ENCODE measurements at places on chromosomes 7 and 10.

DNA sequence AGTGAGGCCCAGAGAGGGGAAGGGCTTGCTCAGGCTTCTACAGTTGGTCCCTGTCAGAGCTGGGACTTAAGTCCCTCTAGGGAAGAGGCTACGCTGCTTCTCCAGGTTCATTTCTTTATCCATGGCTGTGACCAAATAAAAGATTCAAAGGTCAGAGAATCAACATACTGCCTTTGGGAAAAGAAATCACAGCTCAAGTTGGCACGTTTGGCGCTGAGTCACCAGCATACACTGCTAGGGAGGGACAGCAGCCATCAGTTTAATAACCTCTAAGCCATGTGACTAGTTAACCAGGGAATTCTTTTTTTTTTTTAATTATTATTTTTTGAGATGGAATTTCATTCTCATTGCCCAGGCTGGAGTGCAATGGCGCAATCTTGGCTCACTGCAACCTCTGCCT is 28.4 kb upstream of the CRHR2 start:
- no peak for DNase-seq

GRCh38 chr7:90681336-90682022 is 85.4 kb downstream of the CDK14 start:
- no peak for DNase-seq

DNA sequence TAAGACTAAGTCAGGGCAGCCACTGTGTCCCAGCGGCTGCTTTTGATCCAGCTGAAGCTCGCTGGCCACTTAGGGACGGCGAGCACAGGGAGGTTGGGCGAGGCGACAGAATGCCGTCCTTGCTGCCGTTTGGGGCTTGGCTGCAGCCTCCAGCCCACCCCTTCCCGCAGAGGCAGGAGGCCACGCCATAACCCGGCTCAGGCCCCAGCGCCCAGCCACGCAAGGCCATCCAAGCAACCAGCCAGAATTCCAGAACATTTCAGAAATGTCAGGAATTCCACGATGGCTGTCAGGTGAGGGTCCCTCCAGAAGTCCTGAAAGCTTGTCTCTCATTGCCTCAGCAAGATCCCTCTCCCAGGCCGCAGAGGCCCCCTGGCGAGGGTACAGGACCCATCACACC is 479.1 kb upstream of the FOXK1 start:
- no peak for DNase-seq

GRCh38 chr7:32893207-32893524 is 1.6 kb upstream of the KBTBD2 start:
- no peak for DNase-seq

- DNase-seq: no peak
Measured at GRCh38 chr7:115632636-115633035, 397.9 kb downstream of the TFEC start.

- no peak for DNase-seq
Measured at GRCh38 chr10:109906316-109906715, 17.0 kb downstream of the XPNPEP1 start.

- DNase-seq: peak; percentile 40
Measured at GRCh38 chr7:24573554-24574338, 494 bp downstream of the PALS2 start.

GRCh38 chr7:149722356-149722957 is 50.9 kb downstream of the ZNF467 start:
- no peak for DNase-seq

- DNase-seq: no peak
Measured at GRCh38 chr7:75991531-75992082, 2.8 kb downstream of the TMEM120A start.

- DNase-seq: no peak
Measured at GRCh38 chr7:24617957-24618616, 44.8 kb downstream of the PALS2 start.

- DNase-seq: no peak
Measured at GRCh38 chr7:77453531-77453930, 37.4 kb upstream of the GSAP start.

DNA sequence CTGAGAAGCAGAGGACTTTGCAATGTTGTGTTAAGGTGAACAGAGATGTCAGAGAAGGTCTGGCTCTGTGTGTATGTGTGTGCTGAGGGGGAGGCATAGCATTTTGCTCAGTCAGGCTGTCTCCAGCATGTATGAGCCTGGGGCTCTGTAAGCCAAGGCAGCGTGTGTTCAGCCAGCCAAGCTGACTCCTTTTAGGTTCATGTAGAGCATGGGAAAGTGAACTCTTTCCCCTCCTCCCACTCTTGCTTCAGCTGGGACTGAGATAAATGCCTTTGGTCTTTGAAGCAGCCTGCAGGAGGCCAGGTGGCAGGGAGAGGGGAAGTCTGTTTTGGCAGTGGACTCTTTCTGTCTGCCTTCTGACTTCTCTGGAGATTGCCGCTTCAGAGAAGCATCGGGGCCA is 3.8 kb downstream of the SFXN2 start:
- DNase-seq: no peak

DNA sequence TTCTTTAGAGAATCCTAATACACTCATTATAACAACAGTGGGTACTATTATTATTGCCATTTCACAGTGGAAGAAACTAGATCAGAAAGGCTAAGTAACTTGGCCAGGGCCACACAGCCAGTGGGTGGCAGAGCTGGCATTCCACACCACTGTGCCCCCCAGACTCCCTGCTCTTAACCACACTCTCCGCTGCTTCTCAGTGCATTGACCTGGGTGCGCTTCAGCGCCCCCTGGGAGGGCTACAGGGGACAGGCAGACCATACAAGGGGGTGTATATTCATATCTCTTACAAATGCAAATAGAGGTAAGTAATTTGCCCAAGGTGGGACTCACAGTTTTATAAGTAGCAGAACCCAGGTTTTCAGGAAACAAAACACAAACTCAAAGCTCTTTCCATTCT is 77.0 kb upstream of the NMT2 start:
- no peak for DNase-seq

GRCh38 chr7:139453673-139454321 is 29.7 kb downstream of the KLRG2 start:
- no peak for DNase-seq

DNA sequence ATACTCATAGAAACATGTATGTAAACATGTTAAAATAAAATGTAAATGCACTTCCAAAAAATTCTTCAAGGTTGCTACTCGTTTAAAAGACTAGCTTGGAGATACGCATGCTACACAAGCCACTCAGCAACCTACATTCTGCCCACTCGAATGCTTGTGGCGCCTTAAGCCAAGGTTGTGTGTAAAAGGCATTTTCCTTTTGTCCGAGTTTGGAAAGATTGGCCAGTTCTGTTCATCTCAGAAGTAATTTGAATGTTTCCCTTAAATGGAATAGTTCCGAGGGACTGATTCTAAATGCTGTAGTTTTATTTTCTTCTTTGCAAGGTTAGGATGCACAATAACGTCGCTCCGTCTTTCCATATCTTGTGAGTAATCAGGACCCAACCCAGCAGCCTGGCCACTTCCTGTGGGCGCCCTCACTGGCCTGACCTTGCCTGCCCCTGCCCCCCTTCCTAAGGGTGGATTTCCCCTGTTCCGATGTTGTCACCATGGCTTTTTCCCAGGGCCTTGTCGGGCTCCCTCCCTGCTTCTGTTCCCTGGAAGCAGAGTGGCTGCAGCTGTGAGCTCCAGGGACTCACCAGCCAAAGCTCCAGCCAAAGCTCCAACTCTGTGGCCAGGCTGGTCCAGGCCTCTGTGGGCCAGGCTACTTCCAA is 70.6 kb downstream of the PTPRE start:
- DNase-seq: no peak

DNA sequence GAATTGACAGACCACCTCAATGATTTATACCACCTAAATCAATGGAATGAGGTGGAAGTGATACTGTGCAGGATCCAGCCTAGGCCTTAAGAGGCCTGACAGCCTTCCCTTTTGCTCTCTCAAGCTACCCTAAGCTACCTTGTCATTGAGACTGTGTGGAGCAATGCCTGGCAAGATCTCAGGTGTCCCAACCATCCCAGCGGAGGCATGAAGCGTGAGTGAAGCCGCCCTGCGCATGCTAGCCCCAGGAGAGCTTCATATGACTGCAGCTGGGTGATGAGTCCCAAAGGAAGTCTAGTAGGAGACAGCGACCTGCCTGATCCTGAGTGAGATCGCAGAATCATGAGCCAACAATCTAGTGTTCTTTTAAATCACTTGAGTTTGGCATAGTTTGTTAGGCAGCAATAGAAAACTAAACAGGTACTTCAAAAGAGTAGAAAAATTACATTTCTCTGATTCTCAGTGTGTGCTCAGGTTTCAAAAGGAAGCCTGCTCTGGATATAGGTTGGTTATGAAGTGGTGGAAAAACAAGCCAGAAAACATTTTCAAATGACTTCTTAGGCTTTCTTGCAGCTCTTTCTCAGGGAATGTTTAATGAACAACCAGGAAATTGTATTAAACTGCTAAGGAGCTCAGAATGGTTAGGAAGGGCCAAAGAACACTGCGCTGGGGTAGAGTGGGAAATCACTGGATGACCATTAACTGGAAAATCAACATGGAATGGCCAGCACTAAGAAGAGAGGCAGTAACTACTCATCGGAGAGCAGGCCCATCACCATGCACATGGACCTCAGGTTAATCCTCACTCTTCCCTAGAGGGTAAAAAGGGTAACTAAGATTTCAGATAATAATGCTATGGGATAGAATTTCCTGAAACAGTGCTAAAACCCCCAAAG is 535.2 kb downstream of the PHTF2 start:
- DNase-seq: no peak

- no peak for DNase-seq
Measured at GRCh38 chr10:80530251-80530650, 7.5 kb upstream of the SH2D4B start.

- DNase-seq: no peak
Measured at GRCh38 chr10:96651998-96652431, 65.2 kb upstream of the TM9SF3 start.

DNA sequence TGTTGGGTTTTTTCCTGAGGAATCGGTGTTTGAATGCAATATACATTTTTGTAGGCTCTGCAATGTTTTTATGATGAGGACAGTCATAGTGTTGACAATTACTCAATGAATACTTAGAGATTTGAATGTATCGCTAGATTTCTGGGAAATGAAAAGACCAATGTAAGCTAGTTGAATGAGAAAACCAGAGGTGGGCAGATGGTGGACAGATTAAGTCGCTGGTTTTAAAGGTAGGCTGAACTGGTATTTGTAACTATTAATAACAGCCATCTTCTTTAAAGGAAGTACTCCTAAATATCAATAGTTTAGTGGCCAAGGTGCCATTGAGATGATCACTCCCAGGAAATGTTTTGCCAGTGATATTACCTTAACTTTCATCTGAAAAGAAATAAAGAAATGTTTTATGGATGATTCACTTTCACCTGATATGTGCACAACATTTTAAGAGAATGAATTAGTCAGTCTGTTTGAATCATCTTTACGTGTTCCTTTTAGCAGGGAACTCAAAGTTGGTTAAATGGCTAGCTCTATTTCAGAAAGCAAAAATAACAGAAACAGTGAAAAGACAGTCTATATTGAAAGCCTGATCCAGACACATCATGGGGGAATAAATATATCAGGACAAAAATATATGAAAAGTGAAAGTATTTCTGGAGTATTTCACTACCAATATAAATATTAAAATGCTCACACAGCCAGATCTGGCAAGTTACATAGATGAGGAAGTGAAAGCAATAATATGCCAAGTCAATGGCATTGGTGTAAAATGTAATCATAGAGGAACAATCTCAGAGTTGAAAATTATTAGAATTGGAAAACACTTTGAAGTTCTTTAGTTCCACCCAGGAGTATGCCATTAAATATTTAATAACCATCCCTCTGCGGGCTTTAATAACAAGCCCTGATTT is 20.7 kb downstream of the MET start:
- DNase-seq: no peak

DNA sequence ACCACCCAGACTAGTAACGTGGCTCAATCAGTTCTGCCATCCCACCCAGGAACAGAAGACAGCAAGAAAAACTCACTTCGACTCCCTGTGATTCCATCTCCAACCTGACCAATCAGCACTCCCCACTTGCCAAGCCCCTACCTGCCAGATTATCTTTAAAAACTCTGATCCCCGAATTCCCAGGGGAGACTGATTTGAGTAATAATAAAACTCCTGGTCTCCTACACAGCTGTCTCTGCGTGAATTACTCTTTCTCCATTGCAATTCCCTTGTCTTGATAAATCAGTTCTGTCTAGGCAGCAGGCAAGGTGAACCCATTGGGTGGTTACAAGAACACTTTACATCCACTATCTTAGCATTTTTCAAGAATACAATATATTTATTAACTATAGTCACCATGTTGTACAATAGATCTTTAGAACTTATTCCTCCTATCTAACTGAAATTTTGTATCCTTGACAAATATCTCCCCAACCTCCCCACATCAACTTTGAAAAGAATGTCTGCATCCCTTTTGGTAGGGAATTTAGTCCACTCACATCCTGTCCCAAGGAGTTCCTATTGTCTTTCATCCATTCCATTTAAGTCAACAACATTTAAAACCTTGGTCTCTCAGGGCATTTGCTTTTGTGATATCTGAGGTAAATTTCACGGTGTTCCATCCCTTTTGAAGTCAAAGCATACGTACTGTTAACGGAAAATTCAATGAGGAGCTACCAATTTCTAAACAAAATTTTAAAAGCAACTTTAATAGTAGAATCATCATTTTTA is 163.7 kb downstream of the MACC1 start:
- DNase-seq: no peak

DNA sequence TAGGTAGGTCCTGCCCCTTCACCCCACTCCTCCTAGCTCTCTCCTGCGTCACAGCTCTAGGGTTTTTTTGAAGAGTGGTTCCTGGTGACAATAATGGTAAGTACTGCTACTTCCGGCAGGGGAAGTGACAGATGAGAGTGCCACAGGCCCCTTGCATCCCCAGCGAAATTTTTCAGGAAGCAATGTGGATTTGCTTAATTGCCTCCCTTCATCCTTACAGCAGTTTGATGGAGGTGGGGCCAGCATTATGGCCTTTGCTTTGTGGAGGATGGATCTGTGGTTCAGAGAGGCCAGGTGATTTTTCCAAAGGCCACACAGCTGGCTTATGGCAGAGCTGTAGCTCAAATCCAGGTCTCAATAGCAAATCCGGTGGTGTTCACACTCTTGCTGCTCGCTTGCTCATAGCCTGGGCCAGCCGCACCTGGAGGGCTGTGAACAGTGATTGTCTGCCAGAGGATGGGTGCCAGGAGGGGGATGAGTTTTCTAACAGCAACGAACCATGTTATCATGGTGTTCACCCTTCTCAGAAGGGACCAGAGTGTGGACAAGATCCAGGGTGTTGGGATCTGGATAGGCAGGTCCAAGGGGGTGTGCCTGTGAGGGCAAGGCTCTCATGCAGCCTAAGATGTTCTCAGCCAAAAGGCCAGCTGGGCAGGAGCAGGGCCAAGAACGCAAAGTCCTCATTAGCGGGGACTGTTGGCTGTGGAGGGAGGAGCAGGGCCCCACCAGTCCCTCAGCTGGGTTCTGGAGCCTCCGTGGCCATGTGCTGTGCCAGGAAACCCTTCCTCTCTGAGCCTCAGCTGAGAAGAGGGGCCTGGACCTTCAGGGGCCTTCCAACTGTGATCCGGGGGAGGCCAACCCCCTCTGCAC is 89.0 kb downstream of the EMX2 start:
- no peak for DNase-seq

Data from SK-N-DZ (cell line).